Stimulated activated CD4-positive, alpha-beta T cell treated with anti-CD3 and anti-CD28 coated beads, TNF-alpha, amount 100 ng/mL, for 1 hour (primary cell): ENCODE measurements at places on chromosomes 16 and 17.

GRCh38 chr16:81703177-81704155, 75.6 kb upstream of the PLCG2 start:
- DNase-seq: no peak

DNA sequence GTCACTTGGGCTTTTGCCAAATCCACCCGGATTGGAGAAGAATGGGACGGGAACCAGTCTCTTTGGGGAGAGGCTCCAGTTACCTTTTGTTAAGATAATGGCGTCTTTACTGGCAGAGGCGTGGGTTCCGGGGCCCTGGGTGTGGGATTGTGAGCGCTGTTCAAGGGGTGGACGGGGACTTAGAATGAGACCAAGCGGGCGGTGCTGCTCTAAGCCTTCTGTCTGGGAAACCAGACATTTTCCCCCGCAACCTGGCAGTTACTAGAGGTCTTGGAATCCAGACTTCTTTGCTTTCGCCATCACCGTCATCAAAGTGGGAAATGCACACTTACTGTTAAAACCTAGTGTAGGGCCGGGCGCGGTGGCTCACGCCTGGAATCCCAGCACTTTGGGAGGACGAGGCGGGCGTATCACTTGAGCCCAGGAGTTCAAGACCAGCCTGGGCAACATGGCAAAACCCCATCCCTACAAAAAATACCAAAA, 706 bp downstream of the TEN1 start:
- DNase-seq: no peak

GRCh38 chr16:87076950-87077749, 240.0 kb downstream of the C16orf95 start:
- DNase-seq: no peak

DNA sequence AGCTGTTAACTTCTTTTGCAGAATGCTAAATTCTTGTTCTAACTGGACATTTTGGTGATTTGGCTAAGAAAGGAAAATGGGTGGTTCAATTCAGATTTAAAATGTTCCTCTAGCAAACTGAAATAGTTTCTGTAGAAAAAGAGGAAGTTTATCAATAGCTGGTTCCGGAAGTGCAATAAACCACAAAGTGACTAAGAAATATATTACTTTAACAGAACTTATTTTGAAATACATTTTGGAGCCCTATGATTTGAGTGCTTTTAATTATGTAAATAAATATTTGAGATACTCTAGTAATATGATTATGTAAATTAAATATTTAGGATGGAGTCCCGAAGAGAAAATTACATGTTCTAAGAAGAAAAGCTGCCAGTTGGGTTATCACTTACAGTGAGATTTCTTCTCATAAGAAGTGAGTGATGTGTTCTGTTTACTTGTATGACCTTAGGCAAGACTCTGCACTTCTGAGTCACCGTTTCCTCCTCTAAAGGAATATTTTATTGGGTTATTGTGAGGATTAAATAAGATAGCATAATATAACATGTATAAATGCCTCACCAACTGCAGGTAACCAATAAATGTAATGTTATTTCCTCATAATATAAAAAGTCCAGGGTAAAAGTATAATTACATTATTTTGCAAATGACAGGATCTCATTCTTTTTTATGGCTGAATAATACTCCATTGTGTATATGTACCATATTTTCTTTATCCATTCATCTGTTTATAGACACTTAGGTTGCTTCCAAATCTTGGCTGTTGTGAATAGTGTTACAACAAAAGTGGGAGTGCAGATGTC, at the start of gene EVI2B:
Gene EVI2B (minus strand): TSS at position 73 of the 800 bp plus-strand sequence. CDS start 8,445 bp downstream, outside the sequence.
- no peak for DNase-seq

- DNase-seq: no peak
Observed at GRCh38 chr17:63454915-63455314, 8.8 kb upstream of the CYB561 start.

- DNase-seq: no peak
Observed at GRCh38 chr17:72338304-72338703, 217.5 kb downstream of the SOX9 start.

DNA sequence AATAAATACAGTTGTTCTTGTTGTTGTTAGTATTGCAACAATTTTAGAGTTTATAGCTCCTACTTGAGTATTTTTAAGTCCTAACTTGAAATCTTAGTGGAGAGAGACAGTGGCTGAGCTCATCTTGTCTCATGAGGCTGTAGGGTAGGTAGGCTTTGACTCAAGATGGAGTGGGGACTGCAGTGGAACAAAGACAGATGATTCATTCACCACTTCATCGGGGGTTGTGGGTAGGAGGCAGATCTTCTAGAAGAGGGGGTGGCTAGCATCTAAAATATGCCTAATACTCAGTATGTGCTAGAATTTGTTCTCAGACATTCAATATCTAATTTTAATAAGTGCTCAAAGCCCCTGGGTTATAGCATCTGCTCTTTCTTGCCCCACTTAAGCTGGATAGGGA, 13.1 kb upstream of the MMD start:
- DNase-seq: no peak

GRCh38 chr17:31926100-31926729, 10.6 kb upstream of the SUZ12 start:
- no peak for DNase-seq

DNA sequence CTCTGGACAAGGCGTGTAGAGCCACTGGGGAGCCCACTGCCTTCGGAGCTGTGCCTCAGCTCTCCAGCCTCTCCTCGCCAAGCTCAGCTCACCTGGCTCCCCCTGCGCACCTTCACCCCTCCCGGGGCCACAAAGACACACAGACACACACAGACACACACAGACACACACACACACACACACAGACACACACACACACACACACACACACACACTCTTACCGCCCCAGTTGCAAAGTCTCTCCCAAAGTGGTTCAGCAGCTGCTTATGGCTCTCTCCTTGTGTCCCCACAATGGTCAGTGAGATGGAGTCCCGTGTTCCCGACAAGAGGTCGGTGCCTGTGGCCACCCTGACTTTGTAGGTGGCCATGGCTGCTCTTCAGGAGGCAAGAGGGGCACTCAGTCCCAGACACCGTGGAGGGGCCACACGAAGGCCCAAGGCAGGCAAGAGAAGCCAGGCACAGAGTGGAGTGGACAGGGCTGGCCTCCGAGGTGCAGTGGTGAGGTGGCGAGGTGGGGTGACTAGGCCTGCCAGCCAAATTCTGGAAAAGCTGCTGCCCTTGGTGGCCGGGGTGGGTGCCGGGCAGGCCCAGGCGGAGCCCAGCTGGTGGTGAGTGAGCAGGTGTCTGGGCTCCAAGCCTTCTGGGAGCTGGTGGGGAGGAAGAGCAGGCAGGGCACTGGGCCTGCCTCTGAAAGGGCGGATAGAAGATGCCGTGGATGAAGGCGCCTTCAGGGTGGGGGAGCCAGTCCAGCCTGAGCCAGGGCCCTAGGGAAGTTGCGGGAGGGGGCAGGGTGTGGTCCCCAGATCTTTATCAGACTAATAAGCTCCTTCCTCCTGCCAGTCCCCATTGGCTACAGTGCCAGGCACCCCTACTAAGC, at the start of gene ALOX12B:
Gene ALOX12B (minus strand): TSS at position 642 of the 877 bp plus-strand sequence. CDS start 274 bp downstream, at position 368.
- no peak for DNase-seq

GRCh38 chr16:11576427-11577289, 10.1 kb downstream of the LITAF start:
- no peak for DNase-seq

DNA sequence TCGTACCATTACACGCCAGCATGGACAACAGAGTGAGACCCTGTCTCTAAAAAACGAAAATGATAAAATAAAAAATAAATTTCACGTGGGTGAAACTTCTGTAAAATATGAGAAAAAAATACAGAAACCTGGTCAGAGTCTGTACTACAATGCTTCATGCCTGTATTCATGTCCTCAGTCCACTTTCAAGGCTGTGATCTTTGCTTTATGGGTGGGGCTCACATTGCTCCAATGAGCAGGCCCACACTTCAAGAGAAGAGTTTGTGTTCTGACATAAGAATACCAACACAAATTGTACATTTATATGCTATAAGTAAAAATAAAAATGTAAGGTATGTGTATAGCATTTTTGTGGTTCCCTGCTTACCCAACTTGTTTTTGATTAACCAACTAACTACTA, 32.2 kb upstream of the ABCA3 start:
- no peak for DNase-seq

- DNase-seq: no peak
Observed at GRCh38 chr16:55671206-55671973, 15.6 kb downstream of the SLC6A2 start.

DNA sequence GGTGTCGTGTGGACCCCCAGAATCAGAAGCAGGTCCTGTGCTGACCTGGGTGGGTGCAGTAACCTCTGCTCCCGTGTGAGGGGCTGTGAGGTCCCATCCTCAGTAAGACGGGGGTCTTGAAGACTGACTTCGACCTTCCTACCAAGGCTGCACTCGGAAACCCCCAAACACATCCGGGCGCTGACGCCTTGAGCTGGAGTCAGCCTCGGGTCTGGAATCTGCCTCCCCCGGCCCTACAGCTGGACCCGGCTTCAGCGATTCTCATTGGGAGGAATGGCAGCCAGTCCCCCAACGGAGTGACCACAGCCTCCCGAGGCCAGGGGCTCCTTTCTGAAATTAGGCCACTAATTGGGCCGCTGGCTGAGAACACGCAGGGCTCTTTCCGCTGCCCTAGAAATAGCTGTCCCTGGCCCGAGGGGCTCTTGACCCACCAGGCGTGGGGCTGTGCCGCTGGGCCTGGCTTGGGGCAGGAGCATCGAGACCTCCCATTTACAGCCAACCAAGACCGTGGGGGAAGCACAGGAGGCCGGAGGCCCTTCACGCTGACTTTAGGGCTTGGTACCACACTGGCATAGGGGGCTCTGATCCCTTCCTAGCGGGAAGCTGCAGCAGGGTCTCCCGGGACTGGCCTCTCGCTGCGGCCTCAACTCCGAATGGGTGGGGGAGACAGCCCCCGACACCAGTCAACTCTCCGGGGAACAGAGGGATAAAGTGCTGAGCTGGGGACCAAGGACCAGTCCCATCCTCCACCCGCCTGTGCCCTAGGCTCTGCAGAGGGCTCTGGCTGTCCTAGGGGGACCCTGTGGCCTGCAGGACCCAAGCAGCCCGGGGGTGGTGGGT, 2.6 kb upstream of the GNG13 start:
- DNase-seq: no peak

- DNase-seq: no peak
Observed at GRCh38 chr17:339193-340061, 13.2 kb downstream of the RPH3AL start.

GRCh38 chr17:81493198-81494038, 19.2 kb downstream of the ACTG1 start:
- DNase-seq: no peak

DNA sequence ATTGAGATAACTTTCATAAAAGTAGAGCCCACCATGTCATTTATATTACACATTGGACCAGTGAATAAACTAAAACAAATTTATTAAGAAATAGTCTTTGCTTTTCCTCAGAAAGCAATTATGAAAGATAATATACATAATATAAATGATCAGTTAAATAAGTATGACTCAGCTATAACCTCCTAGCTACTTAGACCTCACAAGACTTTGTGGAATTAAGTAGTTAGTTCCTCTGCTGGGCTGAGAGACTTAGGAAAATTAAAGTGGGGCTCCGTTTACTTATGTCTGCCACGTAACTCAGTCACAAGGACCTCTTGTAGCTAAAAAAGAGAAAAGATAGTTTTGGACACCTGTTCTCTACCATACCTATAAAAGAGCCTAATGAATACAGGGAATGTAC, 76.9 kb downstream of the MRTFB start:
- no peak for DNase-seq

- DNase-seq: no peak
Observed at GRCh38 chr16:89606006-89606405, 7.4 kb upstream of the DPEP1 start.

GRCh38 chr17:47615766-47616424, 33.8 kb upstream of the KPNB1 start:
- no peak for DNase-seq

- no peak for DNase-seq
Observed at GRCh38 chr16:53672461-53672860, 31.2 kb downstream of the RPGRIP1L start.

DNA sequence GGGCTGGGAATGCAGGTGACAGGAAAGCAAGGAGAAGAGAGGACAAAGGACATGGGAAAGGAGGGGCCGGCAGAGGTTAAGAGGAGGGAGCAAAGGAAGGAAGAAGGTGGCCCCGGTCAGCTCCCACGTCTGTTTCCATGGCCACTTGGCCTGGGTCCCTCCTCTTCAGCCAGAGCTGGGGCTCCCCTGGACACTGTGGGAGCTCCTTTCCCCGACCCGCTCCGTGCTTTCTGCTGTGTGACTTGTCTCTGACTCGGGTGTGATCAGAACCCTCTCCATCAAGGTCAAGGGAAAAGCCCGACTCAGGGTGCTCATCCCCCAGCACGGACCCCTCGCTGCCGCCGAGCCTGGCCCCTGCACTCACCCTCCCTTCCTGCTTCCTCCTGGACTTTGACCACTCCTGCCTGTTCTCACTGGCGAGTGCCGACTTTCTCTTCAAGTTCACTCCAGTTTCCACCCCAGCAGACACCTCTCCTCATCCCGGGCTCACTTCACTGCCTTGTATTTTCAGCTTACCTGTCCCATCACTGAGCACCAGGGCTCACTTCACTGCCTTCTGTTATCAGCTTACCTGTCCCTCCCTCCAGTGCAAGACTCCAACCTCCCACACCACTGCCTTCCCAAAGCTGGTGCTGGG, 61.2 kb downstream of the MEAK7 start:
- DNase-seq: no peak

DNA sequence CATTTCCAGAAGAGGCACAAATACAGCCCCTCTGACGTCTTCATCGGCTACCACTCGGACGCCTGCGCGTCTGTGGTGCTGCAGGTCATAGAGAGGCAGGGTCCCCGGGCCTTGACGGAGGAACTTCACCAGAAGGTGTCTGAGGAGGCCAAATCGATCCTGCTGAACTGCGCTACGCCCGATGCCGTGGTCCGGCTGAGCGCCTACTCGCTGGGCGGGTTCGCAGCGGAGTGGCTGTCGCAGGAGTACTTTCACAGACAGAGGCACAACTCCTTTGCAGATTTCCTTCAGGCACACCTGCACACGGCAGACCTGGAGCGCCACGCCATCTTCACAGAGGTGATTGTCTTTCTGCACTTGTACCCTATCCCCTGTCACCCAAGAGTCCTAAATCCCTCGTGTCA, 67.0 kb upstream of the ENDOV start:
- DNase-seq: no peak
